H54 (cell line): ENCODE measurements at places on chromosomes 1 and 21.

DNA sequence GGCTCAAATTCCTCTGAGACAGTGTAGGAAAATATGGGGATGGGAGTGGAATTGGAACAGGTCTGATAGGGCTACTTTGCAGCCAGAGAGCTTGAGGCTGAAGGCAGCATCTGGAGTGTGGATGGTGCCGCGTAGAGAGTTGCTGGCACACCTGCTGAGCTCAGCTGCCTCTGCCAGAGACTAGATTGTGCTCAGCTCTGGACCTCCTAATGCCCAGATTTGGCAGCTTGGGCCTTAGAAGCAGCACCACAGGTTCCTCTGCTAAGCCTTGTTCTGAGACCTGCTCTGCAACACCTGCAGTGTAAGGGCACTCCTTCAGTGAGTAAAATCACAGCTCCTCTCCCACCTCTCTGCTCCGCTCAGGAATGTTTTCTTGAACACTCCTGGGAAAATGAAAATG lies 23.3 kb downstream of the ACOT11 start:
- DNase-seq: no peak

DNA sequence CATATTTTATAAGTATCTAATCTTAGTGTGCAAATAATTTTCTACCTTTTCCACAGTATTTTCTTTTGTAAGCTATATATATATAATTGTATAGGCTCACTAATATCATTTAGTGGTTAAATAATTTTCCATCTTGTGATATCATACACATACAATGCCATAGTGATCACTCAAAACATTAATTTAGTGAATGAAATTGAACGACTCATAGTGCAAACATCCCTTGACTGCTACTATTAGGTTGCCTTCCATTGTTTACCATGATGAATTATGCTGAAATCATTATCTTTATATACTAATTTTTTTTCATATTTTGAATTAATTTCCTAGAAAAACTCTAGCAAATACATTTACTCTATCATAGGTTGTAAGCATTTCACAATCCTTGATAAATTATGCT lies 127.1 kb downstream of the PCNX2 start:
- DNase-seq: no peak

DNA sequence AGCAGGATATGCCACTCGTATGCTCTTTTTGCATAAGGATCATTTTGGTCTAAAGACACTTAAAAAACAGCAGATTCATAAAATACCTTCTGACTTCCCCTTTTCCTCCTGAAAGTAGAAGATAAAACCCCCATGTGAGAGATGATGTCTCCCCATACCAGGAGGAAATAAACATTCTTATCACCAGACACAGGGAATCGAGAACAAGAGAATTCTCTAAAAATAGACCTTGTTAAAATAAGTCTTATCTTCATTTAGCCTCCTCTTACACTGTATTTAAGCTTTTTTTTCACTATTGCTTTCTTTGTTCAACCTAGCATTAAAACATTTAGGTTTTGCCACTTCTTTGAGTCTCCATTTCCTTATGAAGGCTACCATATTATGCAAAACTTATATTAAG lies 709.3 kb downstream of the KCNT2 start:
- no peak for DNase-seq

- no peak for DNase-seq
Measured at GRCh38 chr1:5950994-5951785, 41.0 kb downstream of the NPHP4 start.

DNA sequence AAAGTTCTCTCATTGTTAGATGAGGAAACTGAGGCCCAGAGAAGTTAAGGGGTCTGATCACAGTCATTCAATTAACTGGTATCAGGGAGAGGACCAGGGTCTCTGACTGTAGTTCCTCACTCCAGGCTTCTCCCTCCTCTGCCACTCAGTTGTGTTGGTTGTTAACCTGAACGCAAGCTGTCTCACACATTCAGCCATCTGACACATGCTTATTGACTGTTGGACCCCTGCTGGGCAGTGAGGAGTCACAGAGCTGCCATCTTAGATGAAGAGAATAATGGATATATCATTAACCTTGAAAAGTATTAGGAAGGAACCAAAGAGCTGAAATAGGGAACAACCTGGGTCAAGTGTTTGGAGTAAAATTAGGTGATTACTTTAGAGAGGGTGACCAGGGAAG lies 194.8 kb downstream of the ZZZ3 start:
- DNase-seq: no peak

DNA sequence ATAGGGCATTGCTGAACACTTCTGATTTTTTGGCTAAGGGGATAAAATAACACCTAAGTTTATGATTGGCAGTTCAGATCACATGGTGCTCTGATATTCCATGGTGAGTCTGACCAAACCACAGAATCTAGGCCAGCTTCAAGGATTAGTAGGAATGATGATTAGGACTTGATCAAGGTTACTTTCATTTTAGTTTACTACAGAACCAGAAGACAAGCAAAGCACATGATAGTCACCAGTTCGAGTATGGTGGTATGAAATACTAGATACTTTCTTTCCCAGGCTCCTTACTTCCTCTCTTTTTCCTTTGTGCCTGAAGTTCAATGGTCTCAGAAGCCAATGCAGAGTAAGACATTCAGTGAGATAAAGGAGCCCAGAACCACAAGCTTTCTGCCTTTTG lies 26.6 kb downstream of the S100A10 start:
- no peak for DNase-seq

DNA sequence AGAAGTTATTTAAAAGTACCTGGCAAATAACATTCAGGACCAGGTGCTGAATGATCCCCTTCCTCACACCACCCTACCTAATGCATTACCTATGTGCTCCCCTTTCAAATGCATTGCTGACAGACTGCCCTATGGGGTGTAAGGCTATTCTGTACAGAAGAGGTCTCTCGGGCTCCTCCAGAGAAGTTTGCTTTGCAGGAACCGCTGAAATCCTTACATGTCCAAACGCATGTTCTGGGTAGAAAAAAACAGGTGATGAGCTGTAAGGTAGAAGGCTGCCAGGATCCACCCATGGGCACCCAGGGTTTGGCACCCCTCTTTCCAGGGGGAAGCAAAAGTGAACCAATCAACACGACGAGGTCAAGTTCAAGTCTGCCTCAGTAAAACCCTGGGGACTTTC lies 58.3 kb upstream of the TARBP1 start:
- no peak for DNase-seq

- DNase-seq: no peak
Measured at GRCh38 chr1:174497478-174497877, 49.7 kb downstream of the GPR52 start.

- DNase-seq: no peak
Measured at GRCh38 chr1:65059930-65060538, 88.0 kb upstream of the AK4 start.

GRCh38 chr1:213657013-213657412 lies 330.8 kb upstream of the PROX1 start:
- DNase-seq: no peak

- DNase-seq: peak; percentile 88
Measured at GRCh38 chr1:18926315-18927081, 24.1 kb upstream of the ALDH4A1 start.

GRCh38 chr1:55147524-55147923 lies 67.6 kb downstream of the USP24 start:
- DNase-seq: no peak

DNA sequence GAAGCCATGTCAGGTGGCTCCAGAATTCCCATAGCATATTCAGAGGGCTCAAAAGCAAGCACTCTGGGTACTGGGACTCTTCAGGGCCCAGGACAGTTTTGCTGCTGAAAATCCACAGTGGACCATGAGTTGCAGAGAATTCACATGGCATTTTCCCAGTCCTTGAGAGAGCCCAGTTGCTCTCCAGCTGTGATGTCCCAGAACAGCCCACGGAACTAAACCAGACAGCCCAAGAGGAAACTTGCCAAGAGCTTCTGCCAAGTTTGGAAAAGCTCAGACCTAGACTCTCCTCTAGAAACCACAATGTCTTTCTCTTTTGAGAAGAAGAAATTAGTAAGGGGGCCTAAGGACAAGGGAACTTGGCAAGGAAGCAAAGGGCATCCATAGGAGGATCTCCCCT lies 69.4 kb downstream of the RGS2 start:
- no peak for DNase-seq
